ENCODE measurements at places on chromosomes 12 and 14.

GRCh38 chr12:105482951-105483350 is 152.5 kb downstream of the C12orf75 start:
- no peak for DNase-seq

DNA sequence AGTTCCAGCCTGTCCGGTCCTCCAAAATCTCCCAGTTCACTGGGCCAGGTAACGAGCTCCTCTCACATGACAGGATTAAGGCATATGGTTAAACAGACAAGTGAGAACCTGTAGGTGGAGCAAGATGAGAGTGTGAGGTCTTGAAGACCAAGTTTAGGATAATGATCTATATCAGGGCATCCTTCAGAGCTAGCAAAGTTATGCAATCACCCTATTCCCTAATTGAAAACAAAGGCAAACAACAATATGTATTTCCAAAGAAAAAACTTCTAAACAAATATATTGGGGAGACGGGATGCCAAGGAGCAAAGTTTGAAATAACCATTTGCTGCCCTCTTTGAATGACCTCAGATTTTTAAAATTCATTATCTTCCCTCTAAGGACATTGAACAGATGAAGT is 571.2 kb downstream of the BCL11B start:
- DNase-seq: no peak

GRCh38 chr12:119183942-119184695 is 5.4 kb downstream of the HSPB8 start:
- DNase-seq: no peak

DNA sequence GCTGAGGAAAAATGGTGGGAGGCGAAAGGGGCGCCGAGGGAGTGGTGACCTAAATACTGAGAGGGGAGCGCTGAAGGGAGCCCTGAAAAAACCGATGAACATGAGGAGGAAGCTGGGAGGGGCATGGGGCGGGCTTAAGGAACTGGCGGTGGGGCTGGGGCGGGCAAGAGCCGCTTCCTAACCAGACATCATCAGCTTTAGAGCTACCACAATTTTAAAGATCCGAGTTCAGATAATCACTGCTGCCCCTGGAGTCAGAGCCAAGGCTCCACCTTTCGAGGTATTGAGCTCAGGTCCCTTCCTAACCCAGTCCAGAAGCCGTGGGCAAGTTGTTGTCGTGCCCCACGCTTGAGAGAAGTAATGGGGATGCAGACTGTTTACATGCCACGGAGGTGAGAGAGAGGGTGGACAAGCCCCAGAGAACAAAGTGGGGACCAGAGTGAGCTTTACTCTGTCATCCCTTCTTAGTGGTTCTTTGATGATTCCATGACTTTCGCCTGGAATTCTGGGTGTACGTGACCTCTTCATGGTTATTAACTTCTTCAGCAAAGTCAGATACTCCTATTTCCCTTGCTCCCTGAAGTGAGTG is 393 bp downstream of the ORMDL2 start:
- DNase-seq: no peak

DNA sequence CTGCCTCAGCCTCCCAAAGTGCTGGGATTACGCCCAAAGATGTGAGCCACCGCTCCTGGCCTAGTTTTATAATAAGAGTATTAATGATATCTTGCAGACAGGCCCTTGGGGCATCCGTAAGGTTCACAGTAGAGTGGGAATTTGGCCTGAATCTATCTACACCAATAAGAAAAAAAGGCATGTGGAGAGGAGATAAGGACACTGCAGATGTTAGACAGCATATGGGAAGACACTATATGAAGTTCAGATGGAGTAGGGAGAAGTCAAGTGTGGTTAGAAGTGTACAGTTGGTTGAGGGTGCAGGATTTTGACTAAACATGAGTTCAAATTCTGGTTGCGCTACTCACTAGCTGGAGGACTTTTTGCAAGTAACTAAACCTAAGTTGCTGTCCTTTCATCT is 8.5 kb upstream of the TTC8 start:
- DNase-seq: no peak

DNA sequence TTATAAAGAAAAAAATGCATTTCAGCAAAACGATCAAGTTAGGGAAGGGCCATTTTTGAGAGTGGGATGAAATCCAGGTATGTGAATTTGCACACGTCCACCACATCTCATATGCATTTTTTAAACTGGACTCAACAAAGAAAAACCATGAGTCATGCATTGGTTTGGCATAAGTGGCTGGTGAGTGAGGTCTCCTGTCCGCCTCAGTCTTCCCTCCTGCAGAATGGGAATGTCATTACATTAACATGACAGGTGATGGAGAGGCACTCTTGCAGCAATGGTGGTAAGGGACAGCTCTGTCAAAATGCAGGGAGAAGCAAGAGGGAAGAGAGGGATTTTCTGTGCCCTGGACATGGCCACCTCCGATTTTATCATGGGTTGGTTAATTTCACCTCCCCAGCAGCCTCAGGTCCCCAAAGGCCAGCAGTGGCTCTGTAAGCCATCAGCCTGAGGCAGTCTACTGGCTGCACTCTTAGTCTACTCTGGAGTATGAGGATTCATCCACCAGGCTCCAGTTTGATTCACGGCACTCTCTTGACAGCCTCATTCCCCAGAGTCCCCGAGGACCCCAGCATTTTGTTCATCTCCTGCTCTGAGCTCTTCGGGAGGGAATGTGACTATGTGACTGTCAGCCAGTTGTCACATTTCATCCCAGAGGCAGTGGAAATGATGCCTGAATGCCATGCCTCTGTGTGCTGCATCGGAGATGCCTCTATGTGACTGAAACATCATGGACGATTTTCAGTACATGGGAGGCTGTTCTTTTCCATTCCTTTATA is 17.1 kb upstream of the PWP1 start:
- no peak for DNase-seq

DNA sequence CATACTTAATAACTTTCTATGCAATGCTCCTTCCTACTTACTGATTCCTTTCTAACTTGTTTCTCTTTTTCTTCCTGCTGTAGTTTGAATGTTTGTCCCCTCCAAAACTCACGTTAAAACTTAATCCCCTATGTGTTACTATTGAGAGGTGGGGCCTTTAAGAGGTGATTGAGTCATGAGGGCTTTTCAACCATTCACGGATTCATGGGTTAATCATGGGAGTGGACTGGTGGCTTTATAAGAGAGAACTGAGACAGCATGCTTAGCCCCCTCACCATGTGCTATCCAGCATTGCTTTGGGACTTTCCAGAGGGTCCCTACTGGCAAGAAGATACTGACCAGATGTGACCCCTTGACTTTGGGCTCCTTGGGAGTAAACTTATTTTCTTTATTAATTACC is 66.0 kb upstream of the TRIM9 start:
- DNase-seq: no peak

- no peak for DNase-seq
Measured at GRCh38 chr14:70014406-70015095, 135.3 kb downstream of the SMOC1 start.

DNA sequence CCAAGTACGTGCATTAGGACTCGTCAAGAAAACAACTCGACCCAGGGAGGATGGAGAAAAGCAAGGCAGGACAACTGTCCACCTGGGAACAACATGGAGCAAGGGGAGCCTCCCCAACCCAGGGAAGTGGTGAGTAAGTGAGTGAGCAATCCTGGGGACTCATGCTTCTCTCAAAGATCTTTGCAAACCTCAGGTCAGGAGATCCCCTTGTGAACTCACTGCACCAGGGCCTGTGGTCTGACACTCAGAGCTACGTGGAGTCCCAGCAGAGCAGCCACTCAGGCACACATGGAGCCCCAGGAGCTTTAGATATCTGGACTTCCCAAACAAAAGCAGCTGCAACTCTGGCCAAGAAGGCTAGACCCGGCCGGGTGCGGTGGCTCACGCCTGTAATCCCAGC is 12.2 kb upstream of the OR5AU1 start:
- no peak for DNase-seq

DNA sequence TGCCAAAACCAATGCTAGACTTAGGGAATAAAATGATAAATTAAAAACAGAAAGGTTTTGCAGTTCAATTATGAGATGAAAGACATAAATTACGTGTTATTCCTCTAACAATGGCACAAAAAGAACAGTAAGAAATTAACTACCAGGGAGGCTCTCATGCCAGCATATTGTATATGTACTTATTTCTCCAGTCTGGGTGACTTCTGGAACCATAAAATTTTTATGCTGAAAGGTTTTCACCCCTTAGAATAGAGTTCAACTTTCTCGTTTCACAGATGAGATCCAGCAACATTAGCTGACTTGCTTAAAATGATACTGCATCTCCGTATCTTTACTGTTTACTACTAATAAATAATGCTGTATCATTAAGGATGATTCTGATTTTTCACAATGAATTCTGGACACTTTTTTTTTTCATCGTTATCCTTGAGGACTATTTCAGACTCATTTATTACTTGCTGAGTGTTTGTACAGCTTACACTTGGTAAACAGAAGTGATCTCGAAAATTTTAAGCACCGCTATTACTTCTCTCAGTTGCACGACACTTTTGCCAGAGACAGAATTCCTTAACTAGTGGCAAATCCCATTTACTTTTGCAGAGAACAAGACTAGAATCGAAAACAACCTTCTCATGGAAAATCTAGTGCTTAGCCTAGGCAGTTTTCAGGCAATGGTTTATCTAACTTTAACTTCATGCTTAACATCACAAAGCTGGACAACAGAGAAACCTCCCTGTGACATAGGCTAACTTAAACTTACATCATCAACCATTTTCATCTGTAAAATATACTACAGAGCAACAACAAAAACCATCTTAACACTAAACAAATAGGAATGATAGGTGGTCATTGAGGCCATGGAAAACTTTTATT is 2.7 kb downstream of the RSRC2 start:
- no peak for DNase-seq

DNA sequence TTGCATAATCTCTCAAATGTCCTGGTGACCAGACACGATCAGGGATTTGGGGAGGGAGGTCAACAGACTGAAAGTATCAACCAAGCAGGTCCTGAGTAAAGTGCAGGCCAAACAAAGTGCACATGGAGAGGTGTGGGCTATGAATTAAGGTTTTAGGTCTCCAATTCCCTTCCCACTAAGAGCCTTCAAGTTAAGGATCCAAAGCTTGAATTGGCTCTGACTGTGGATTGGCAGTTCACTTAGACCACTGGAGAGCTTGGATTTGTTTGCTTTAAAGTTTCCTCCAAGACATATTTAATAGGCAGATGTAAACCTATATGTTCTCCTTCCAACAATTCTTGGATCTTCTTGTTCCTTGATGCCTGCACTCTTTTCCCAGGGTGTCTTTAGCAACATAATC is 129.6 kb upstream of the IGF1 start:
- no peak for DNase-seq

GRCh38 chr12:18468246-18469075 is 207.1 kb downstream of the PIK3C2G start:
- DNase-seq: no peak

- no peak for DNase-seq
Measured at GRCh38 chr12:52837413-52837741, 3.3 kb upstream of the KRT79 start.

DNA sequence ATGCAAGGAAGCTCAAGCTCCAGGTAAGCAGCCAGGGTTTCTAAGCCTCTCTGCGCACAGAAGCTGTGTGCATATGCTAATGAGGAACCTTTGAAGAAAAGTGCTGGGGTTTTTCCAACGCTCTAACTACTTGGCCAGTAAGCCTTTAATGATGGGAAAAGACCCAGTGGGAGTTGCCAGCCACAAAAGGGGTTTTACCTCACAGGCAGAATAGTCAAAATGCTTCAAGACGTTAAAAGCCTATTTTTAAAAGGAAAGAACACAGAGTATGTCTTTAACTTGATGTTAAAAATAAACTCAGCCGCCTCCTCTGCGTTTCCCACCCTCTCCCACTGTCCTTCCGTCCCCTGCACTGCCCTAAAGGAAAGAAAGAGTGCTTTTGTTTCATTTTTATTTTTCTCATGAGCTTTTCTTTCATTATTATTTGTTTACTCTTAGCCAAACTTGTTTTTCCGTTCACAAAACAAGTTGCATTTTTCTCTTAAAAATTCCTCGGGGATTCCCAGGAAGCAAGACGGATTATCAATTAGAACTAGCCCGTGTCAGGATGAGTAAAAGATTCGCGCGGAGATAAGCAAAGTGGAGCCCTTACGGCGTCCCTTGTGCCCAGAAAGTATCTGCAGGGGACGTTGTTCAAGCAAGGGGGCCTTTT is 209.8 kb upstream of the NUDT4 start:
- no peak for DNase-seq

DNA sequence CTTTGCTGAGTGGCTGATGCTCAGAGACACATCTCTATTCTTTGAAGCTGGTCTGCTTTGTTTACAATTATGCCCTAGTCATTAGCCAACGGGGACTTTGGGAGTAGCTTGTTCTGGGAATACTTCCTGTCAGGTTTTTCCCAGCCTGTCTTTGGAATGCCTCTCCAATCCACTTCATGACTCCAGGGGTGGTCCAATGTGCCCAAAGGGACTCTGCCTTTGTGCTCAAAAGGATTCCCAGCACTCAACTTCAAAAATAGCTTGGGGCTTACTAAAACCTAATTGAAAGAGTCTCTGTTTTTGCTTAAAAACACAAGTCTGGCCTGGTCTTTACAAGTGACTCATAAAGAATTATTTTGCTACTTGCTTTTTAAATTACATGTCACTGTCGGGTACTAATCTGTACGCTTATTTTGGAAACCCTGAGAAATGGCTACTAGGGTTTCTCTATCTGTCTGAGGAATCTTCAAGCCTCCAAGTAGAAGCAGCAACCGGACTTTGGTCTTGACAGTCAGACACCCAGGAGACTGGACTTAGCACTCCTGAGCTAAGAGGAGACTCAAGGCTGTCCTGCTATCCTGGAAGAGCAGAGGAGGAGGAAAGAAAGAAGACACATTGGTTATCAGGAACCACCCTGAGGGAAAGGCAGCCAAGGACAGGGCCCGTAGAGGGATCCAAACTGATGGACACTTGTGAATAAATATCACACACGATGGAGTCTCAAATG is 20.7 kb downstream of the PHLDA1 start:
- no peak for DNase-seq

DNA sequence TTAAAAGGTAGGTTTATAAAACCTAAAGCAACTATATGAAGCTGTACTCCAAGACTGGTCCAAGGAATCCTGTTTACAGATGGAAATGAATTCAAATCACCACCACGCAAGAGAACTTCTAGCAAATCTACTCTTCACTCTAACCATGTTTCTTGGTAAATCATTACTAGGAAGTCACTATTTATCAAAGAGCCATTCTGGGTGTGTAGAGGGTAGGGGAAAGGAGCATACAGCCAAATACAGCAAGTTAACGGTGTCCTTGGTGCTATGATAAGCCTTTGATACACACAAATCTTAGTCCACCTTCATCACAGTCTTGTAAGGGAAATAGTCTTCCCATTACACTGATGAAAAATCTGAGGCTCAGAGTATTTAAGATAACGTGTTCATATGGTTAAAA is 16.8 kb downstream of the NIN start:
- no peak for DNase-seq

DNA sequence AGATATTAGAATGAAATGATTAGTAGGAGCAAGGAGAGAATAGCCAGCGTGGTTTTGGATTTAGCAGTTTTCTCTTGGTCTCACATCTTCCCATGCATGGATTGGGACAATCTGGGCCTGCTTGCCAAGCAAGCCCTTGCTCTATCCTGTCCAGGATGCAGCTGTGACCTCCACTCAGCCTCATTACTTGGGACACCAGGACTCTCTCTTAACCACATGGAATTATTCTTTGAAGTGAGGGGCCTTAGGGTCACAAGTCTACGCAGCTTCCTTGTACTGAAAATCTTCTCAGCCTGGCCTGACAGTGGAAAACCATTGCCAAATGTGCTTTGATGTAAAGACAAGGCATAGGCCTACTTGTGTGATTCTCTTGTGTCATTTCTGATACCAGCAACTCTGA is 28.0 kb upstream of the DCN start:
- no peak for DNase-seq

GRCh38 chr14:74504874-74505720 is 11.5 kb downstream of the ISCA2 start:
- DNase-seq: no peak
